Activated CD4-positive, alpha-beta T cell treated with anti-CD3 and anti-CD28 coated beads for 4 hours (primary cell): ENCODE measurements at places on chromosomes 2 and 18.

GRCh38 chr2:177283906-177284305, 19.4 kb upstream of the NFE2L2 start:
- no peak for DNase-seq

- DNase-seq, result no peak
Measured at GRCh38 chr2:205721057-205721449, 38.8 kb downstream of the NRP2 start.

- DNase-seq, result no peak
Measured at GRCh38 chr2:119683074-119683712, 4.2 kb downstream of the TMEM177 start.

GRCh38 chr18:45993438-45993837, 26.3 kb upstream of the EPG5 start:
- no peak for DNase-seq

GRCh38 chr18:79511671-79512301, 116.1 kb downstream of the NFATC1 start:
- DNase-seq, result no peak

DNA sequence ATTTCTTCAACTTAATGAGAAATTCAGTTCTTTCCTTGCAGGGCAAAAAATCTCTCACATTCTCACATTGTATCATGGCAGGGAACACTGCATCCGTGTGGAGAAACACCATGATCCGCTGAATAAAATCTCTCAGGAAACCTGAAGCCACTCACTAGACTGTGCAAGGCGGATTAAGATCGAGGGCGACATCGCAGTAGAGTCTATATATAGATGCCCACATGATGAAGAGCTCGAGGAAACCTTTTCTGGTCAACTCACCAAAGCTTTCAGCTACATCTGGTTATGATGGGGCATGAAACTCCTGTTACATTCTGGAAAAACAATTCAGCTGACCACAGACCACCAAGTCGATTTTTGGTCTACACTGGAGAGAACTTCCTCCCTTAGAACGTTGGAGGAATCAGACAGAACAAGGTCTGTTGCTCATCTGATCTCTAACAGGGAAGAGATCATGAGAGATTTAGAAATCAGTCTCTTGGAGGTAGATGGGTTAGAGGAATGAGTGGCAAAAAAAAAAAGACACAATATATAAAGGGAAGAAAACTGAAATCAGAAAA, 162.9 kb upstream of the ZNF516 start:
- no peak for DNase-seq

DNA sequence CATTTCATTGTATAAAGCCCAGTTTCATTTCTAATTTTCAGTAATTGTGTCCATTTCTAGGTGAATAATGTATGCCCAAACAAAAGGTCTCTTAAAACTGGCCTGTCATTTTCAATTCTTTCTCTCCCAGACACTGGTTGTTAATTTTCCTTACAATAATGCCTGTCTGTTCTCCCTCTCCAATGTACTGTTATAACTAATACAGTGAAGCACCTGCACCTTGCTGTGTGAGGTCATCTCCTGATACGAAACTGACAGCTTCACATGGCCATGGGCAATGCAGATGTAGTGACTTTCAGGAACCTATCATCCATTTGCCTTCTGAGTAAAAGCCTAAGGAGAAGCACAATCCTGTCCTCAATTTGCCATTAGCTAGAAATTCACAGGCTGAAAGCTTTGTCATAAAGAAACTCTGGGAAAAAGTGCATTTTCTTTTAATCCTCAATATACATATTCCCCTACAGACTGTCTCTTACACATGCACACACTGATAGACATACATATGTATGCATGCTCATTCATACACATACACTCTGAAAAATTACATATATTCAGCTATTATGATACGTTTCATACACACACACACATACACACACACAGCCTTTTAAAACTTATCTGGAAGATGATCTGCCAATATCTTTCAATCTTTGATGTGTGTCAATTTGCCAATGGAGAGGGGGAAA, 1030.3 kb downstream of the TDRD15 start:
- DNase-seq, result no peak
